ENCODE measurements at places on chromosomes 2 and 18.

DNA sequence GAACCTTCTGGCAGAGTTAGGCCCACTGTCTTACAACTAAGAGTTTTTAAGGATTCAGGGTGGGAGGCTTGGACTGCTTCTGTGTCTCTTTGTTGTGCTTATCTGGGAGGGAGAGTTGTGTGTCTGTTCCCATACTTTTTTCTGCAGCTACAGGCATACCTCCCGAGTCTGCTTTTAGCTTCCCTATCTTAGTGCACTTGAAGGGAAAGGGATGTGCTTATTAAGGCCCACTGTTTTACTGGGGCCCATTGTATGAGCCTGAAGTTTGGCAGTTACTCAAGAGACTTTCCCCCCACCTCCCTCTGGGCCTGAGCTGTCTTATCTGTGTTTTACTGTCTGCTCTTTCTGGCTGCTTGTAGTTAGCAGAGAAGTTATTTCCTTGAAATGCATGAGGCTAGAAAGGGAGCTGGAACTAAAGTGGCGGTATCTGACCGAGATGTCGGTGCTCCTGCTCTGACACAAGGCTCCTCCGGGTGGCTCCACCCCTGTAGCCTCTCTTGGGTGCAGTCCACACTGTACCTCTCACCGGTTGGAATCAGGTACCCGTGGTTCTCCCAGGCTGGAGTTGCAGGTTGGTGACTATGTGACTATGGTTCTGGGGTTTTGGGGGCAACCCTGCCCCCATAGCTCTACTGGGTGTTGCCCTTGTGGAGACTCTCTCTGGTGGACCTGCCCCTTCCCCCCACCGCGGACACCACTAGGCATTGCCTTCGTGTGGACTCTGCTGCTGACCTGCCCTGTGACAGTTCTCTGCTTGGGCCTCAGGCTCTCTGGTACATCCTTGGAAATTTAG lies 12.9 kb downstream of the UBR3 start:
- no peak overlapping the region for H3K27ac ChIP-seq
- H3K27me3 ChIP-seq, result no peaks in the 10 kb centered on the region
- no peaks in the 10 kb centered on the region for H3K4me1 ChIP-seq
- peak; percentile 9 for DNase-seq
- no peak overlapping the region for H3K4me3 ChIP-seq
- H3K36me3 ChIP-seq, result peaks cover 8% of the 10 kb centered on the region

DNA sequence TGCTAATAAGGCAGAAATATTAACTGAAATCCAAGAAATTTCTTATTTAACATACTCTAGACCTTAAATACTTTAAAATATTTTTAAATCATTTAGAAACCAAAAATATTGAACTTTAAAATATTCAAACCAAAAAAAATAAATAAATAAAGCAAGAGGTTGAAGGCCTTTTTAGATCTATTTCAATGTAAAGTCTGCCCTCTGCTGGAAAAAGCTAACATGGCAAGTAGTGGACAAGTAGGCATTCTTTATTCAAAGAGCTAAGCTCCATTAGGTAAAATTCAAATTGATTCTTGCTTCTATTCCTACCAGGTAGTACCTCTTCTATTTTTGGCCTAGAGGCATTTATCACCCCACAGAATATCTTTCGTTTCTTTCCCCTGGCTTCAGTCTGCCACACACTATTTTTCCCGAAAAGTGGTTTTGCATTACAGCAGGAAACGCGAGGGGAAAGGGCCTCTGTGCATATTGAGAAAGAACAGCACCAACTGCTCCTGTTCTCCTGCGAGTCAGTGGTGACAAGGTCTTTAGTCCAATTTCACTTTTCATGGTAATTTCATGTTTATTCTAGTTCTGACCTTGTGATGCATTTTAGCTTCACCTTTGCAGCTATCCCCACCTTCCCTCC lies 20.4 kb downstream of the IFIH1 start:
- H3K27me3 ChIP-seq, result no peaks in the 10 kb centered on the region
- peak; percentile 78 for DNase-seq
- peaks cover 5% of the 10 kb centered on the region for H3K4me1 ChIP-seq
- H3K36me3 ChIP-seq, result peaks cover 5% of the 10 kb centered on the region
- H3K27ac ChIP-seq, result no peak overlapping the region

- no peaks in the 10 kb centered on the region for H3K4me1 ChIP-seq
- no peaks in the 10 kb centered on the region for H3K27me3 ChIP-seq
- H3K27ac ChIP-seq, result no peak overlapping the region
- no peaks in the 10 kb centered on the region for H3K36me3 ChIP-seq
- H3K4me3 ChIP-seq, result no peak overlapping the region
Measured at GRCh38 chr18:25883091-25883490, 207.3 kb downstream of the SS18 start.

GRCh38 chr18:58118536-58118935 lies 74.5 kb downstream of the NEDD4L start:
- no peak overlapping the region for H3K4me3 ChIP-seq
- no peaks in the 10 kb centered on the region for H3K36me3 ChIP-seq
- no peak overlapping the region for H3K27ac ChIP-seq
- no peak for DNase-seq
- H3K27me3 ChIP-seq, result no peaks in the 10 kb centered on the region
- peaks cover 7% of the 10 kb centered on the region for H3K4me1 ChIP-seq

GRCh38 chr2:239184968-239185903 lies 215.6 kb downstream of the HDAC4 start:
- H3K4me3 ChIP-seq, result no peak overlapping the region
- DNase-seq, result no peak
- no peaks in the 10 kb centered on the region for H3K4me1 ChIP-seq
- H3K36me3 ChIP-seq, result peaks cover 8% of the 10 kb centered on the region
- H3K27me3 ChIP-seq, result no peaks in the 10 kb centered on the region

DNA sequence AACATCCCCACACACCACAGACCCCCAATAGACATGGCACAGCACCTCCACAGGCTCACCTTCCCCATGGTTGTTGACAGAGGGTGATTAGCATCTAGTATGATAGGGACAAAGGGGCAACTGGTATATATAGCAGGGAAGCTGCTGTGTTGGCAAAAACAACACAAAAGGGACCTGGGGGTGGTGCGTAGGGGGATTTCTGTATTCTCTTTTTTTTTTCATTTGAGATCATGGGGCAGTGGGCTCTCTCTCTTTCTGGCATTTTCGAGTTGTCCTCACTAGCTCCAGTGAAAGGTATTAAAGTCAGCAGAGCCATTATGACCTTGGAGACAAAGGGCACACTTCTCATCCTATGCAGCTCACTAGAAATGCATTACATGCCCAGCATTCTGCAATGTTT lies at the start of gene CRYGA:
TSS of gene CRYGA (minus strand) at position 101 of the 400 bp plus-strand sequence. CDS start at position 68, 33 bp downstream.
- H3K4me1 ChIP-seq, result no peaks in the 10 kb centered on the region
- H3K36me3 ChIP-seq, result no peaks in the 10 kb centered on the region
- no peaks in the 10 kb centered on the region for H3K27me3 ChIP-seq
- H3K27ac ChIP-seq, result no peak within 1 kb of the TSS
- no peak within 1 kb of the TSS for H3K4me3 ChIP-seq
- no peak for DNase-seq

GRCh38 chr18:59268127-59268720 lies 5.0 kb downstream of the RAX start:
- no peaks in the 10 kb centered on the region for H3K36me3 ChIP-seq
- no peak overlapping the region for H3K27ac ChIP-seq
- peaks cover 41% of the 10 kb centered on the region for H3K4me1 ChIP-seq
- no peak for DNase-seq

DNA sequence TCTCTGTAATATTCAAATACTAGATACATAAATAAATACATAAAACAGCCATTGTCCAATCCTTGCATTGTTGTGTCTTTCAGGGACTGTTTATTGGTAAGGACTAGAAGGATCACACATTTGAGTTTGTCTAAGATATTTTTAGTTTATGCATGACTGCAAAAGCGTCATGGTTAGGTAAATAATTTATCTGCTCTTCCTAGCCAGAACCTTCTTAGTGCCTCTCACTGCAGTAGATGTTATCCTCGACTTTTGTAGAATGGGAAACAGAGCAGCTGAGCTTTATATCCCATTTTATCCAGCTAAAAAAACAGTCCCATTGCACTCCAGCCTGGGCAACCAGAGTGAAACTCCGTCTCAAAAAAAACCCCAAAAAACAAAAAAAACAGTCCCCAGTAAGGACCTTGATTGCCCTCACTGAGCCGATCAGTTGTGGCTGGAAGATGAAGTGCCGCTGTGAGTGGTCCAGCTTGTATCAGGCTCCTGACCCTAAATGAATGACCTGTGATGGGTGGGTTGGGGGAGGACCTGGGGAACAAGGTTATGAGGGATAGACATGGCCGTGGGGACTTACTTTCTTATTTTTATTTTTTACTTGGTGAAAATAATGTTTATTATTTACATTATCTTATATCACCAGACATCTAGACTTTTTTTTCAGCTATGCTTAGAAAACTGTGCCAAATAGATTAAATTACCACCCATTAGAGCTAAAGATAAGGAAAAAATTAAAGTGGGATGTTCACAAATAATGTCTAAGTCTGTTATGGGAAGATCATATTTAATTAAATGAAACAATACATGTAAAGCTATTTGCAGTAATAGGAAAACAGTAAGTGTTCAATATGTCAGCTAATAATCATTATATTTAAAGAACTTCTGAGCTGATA lies 10.9 kb upstream of the ADAM23 start:
- no peaks in the 10 kb centered on the region for H3K27me3 ChIP-seq
- H3K36me3 ChIP-seq, result no peaks in the 10 kb centered on the region
- no peak overlapping the region for H3K4me3 ChIP-seq
- no peak overlapping the region for H3K27ac ChIP-seq
- H3K4me1 ChIP-seq, result no peaks in the 10 kb centered on the region

- H3K27ac ChIP-seq, result no peak overlapping the region
- H3K27me3 ChIP-seq, result peaks cover 18% of the 10 kb centered on the region
- no peaks in the 10 kb centered on the region for H3K4me1 ChIP-seq
Measured at GRCh38 chr2:237181844-237182243, 96.2 kb downstream of the COPS8 start.

DNA sequence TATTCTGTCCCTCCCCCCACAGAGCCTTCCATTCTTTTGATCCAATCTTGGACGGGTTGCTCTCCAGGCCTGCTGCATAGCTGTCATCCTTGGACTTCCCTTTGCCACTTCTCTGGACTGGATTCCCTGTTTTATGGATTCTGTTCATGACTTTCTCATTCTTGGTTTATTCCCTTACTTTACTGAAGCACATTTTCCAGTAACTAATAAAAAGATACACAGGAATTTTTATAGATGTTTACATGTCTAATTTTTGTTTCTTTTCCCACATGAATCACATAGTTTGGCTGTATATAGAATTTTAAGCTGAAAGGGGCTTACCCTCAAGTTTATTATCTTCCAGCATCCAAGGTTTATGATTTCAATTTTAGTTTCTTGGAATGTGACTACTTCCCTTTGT lies 37.9 kb downstream of the GDF7 start:
- H3K4me1 ChIP-seq, result peaks cover 2% of the 10 kb centered on the region
- H3K4me3 ChIP-seq, result no peak overlapping the region
- no peak overlapping the region for H3K27ac ChIP-seq
- H3K36me3 ChIP-seq, result no peaks in the 10 kb centered on the region
- no peaks in the 10 kb centered on the region for H3K27me3 ChIP-seq
- DNase-seq, result no peak

- no peaks in the 10 kb centered on the region for H3K36me3 ChIP-seq
- H3K27me3 ChIP-seq, result no peaks in the 10 kb centered on the region
- H3K4me1 ChIP-seq, result no peaks in the 10 kb centered on the region
- H3K27ac ChIP-seq, result no peak overlapping the region
- no peak for DNase-seq
- no peak overlapping the region for H3K4me3 ChIP-seq
Measured at GRCh38 chr2:189221811-189222467, 42.4 kb upstream of the COL5A2 start.
